Amniotic stem cell (primary cell): ENCODE measurements at places on chromosomes 13 and 19.
A peak's percentile ranks its signal among the peaks of the same experiment; 100 is the strongest.

DNA sequence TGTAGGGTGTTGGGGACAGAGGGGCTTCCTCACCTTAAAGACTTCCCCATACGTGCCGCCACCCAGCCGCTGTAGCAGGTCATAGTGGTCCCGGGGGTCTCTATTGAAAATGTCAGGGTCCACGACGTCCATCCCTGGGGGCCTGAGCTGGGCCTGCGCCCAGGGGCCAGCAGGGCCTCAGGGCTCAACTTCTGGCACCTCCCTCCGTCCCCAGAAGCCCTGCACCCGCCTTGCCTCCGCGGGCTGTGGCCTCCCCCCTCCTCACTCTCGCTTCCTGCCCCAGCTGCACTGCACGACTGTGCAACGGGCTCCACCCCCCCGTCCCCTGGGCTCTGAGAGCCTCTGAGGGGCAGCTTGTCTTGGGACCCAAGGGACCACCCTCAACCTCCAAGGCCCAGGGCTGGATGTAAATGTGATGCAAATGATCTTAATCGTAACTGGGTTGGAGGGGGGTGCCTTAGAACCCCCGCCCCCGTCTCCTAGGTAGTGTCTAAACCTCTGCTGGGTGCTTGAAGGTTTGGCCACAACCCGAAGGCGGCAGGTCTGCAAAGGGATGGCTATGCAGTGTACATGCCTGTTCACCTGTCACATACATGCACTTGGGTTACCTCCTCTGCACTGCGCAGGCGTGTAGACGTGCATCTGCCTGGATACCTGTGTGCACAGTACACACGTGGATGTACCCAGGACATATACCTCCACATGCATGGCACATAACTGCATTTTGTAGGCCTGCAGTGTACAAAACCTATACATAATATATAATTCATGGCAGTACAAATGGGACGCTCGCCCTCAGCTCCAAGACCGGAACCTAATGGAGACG is at the start of gene MAP4K1:
MAP4K1 (minus strand) TSS at position 190 of the 826 bp plus-strand sequence; CDS start at position 132, 58 bp downstream.
- no peak for DNase-seq

GRCh38 chr19:49863935-49864320 is 3.4 kb downstream of the PNKP start:
- DNase-seq = no peak

DNA sequence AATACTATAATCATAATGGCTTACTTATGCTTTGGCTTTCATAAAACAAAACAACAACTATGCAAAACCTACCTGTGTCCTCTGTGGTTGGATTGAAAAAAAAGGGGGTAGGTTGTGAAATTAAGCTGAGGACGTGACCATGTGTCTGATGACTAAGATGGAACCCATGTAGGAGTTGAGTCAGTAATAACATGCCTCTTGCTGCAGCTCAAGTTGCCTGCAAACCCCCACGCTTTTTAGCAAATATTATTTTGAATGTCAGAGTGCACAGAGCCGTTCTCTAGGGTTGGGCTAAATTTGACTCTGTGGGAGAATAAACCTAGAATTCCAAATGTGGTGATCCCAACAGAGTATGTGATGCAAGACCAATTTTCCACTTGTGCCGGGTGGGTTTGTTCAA is 209.3 kb downstream of the KCNRG start:
- DNase-seq = no peak

- peak; percentile 94 for DNase-seq
Observed at GRCh38 chr19:1252821-1253513, 4.6 kb downstream of the MIDN start.

DNA sequence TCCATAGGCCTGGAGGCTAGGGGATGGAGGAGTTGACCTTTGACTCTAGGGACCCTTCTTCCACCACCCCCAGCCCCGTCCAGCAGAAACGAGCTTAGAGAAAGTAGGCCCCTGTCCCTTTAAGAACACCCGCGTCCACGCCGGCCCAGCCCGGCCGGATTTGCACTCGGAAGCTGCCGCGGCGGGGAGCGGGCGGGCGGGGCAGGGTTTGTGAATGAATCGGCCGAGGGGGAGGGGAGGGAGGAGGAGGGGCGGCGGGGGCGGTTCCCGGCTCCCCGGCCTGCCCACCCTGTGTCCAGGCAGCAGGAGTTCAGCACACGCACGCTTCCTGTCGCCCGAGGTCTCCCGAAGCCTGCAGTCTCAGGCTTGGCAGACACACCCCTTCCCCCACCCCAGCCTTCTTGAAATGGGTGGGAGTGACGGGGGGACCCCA is 1.5 kb downstream of the UNC13A start:
- no peak for DNase-seq

DNA sequence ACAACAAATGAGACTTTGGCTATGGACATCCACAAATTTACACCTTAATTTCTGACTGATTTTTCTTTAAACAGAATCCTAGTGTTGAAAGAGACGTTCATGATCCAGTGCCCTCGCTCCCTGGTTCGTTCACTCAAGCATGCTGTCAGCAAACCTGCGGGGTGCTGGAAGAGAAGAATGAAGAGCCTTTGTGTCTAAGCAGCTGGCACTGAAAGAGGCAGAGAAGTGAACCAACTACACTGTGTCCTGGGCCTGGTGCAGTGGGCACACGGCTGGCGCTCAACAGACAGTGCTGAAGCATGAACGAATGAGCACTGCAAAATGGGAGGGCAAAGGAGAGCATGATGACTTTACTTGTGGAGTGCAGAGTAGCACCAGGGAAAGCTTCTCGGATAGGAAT is 46.8 kb downstream of the MIPEP start:
- DNase-seq = no peak

- DNase-seq = no peak
Observed at GRCh38 chr13:49476529-49476928, 19.2 kb upstream of the PHF11 start.

DNA sequence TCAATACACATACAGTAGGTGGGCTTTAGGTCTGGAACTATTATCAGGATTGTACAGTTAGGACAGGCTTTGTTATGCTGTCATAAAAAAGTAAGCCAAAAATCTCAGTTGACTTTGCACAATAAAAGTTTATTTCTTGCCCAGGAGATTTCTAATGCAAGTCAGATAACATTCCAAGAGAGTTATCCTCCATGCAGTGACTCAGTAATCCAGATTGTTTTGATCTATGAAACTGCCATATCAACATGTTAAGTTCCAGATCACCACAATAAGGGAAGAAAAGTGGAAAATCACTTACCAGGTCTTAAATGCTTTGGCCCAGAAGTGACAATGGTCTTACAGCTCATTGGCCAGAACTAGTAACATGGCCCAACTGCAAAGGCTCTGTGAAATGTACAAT is 636.2 kb upstream of the KLF12 start:
- DNase-seq = peak; percentile 88

GRCh38 chr19:4600893-4601292 is 38.4 kb upstream of the TNFAIP8L1 start:
- no peak for DNase-seq

- DNase-seq = no peak
Observed at GRCh38 chr19:49983645-49984229, 22.8 kb upstream of the SIGLEC11 start.

DNA sequence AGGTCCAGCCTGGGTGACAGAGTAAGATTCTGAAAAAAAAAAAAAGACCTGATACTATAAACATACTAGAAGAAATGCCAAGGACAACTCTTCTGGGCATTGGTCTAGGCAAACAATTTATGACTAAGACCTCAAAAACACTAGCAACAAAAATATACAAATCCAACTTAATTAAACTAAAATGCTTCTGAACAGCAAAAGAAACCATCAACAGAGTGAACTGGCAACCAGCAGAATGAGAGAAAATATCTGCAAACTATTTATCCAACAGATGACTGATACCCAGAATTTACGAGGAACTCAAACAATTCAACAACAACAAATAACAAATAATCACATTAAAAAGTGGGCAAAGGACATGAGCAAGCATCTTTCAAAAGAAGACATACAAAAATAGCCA is 26.8 kb upstream of the GPC6 start:
- DNase-seq = no peak

GRCh38 chr13:90233933-90234672 is 1113.4 kb upstream of the MIR17HG start:
- DNase-seq = no peak

GRCh38 chr13:41562541-41563178 is 105.3 kb downstream of the RGCC start:
- DNase-seq = no peak

DNA sequence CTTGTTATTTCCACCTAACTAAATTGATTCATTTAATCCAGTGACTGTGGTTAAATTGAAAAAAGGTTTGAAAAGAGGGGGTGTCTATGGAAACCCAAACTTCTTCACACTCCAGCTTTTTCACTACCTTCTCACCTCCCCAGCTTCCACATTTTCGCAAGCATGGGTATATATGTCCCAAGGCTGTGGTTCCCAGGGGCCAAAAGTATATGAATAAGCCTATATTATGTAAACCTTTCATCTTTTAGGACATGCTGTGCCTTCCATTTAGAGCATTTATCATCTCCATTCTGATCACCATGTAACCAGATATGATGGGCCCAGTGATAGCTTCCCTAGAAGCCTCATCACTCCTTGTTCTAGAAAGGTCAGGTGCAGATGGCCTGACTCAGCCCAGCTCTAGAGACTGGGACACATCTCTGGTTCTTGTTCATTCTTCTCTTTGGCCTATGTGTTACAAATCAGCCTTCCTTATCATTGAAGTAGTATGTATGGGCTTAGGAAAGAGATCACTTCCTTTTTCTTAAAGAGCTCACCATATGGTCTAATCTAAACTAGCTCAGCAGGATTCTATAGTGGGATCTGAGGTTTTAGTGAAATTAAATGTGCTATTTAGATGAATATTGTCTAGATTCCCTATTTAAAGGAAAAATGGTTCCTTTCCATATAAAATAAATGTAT is 19.5 kb upstream of the ARL11 start:
- DNase-seq = no peak

DNA sequence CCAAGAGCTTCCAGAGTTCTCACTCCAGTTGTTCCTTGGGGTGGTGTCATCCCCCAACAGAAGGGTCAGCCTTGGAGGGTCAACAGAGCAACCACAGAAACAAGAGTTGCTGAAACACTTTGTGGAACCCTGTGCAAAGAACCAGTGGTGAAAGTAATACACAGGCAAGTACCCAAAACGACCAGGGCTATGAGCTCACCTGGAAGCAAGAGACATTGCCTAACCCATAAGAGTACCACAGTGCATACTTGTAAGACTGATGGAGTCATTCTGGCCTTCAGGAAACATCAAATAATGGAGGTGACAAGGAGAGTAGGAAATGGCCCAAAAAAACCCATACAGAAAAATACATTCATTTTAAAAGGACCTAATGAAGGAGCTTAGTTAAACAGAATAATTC is 184.3 kb upstream of the TSC22D1 start:
- no peak for DNase-seq

- no peak for DNase-seq
Observed at GRCh38 chr19:50819636-50820035, 4.0 kb downstream of the KLK1 start.

DNA sequence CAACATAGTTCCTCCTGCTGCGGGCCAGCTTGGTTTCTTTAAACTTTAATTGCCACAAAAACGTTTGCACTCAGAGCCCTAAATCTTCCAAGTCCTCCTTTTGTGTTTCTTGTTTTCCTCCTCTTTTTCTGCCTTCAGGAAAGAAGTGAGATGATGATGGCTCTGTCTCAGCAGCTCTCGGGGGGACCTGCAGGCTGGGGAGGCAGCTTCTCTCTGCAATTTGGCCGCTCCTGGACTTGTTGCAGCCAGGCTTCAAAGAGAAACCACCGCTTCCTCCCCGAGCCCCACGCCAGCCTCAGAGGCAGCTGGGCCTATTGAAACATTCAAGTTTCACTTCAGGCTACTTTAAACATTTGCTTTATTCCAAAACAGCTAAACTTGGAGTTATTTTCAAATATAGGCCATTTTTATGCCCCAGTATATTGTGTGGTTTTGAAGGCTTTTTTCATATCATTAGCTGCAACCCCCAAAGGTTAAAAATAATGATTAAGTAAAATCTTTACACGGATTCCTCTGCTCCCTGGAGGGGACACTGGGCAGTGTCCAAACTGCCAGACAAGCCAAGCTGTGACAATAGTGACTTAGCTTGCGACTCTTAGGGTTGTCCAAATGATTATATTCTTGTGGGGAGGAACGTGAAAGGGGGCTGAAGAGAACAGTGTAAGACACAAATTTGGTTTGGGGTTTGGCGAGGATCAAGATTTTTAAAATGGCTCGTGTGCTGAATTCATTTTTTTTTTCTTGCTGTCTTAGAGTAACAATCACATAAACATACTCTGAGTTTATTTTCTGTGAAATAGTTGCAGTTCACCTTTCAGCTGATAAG is 330.8 kb downstream of the DLEU7 start:
- DNase-seq = no peak

GRCh38 chr13:51113969-51114368 is 2.9 kb upstream of the C13orf42 start:
- DNase-seq = no peak

DNA sequence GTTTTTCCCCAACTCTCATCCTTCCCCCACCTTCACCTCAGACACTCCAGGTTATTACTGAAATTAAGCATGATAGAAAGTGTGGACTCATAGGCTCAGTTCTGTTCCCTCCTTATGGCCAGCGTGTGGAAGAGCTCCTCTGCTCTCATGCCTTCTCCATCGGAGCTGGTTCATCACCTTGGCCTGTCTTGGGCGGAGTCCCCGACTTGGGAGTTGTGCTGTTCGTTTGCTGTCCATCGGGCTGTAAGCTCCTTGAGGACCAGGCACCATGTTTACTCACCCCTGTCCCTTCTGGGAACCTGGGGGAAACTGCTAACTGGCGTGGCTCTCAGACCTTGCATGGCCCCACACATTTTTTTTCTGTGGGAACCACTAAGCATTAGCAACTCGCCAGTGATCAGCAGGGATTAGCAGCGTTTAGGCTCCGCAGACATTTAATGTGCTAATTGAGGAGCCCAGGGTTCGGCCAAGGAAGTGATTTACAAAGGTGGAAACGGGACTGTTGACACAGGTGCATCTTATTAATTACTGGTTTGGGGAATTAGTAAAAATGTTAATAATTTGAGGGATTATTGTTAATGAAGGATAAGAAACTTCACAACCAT is 123.8 kb downstream of the TM9SF2 start:
- no peak for DNase-seq

DNA sequence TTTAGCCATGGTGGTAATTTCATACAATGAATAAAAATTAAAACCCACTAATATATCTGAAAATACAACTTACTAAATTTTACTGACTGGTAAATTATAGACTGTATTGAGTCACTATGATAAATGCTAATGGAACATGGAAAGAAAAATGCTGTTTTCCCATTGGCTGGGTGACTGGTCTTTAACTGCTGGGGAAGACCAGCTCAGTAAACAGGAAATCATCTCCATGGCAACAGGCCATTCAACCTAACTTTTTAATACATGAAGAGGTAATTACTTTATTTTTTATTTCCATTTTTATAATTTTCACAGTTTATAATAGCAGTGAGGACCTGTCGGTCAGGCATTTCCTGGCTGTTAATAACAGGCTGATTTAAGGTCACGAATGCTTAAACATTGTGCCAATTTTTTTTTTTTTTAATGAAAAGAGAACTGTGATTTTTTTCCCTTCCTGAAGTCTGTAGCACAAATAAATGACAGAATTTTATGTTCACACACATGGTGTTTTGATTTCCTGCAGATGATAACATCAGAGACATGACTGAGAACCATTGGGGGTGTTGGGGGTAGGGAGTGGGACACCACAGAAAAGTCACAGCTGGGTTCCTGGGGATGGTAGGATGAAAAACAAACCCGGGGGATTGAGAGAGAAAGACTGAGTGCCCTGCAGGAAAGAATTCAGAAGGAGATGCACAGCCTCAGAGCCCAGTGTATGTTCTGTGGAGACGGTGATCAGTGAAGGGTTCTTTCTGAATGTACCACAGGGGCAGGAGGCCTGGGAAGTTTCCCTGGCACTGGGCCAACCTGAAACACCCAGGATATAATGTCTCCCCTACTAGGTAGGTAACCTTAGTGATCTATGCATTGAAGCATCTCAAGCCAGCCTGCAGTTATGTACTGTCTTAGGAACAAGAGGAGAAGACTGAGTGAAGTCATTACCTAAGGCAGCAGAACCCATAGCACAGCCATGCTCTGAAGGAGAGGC is 297.1 kb downstream of the COG6 start:
- no peak for DNase-seq
